ENCODE measurements at places on chromosomes 1 and 21. TPM values are rescaled to one million over a fixed set of nuclear protein-coding genes. Genes with fewer than 3 reads are reported as not detected.

- DNase-seq, result no peak
These were observed 22.0 kb downstream of the TNNT2 start for GRCh38 chr1:201355471-201355870.

- no peak for DNase-seq
These were observed 94.4 kb downstream of the NAV1 start for GRCh38 chr1:201633297-201633696.

DNA sequence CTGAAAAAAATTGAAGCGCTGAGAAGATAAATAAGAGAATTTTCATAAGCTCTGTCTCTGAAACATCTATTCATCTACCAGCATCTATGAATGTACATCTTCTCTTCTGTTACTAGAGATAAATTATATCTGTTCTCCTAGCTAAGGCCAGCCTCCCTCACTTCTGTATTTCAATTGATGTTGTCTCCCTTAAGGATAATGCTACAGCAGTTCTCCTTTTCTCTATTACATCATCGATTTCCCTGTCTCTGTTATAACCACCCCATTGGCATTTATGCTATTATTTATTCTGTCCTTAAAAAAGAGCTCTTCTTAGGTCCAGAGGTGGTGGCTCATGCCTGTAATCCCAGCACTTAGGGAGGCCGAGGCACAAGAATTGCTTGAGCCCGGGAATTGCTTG, 42.9 kb upstream of the TMCO2 start:
- no peak for DNase-seq

DNA sequence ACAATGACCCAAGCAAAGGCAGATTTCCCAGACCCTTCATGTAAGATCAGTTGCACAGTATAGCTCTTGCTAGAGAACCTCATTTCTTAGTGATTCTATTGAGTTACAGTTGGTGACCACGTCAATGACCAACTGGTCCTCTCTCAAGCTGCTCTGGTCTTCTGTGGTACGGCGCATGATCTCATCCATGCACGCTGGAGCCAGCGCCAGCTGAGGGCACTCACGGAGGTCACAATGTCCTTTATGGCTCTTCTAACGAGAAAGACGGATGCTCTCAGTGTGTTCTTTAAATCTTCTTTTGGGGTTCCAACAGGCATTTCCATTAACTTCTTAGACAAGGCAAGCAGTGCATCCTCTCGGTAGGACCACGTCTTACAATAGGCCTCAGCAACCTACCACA, 22.3 kb downstream of the CEP104 start:
- no peak for DNase-seq

DNA sequence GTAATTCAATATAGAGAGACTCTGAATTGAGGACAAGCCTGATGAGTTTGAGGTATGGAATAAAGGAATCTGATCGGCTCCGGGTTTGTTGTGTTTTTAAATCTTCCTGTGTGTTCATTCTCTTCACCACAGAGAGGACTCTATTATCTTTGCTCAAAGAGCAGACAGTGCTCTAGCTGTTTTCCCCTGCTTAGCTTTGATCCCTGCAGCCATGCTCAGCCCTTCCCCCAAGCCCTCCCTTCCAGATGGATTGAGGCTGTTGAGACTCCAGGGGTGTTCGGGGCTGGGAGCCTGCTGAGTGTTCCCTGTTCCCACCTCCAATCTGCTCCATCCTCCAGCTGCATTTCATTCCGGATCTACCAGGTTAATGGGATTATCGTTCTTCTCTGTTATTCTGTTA, 74.2 kb upstream of the CXADR start:
- DNase-seq, result no peak

DNA sequence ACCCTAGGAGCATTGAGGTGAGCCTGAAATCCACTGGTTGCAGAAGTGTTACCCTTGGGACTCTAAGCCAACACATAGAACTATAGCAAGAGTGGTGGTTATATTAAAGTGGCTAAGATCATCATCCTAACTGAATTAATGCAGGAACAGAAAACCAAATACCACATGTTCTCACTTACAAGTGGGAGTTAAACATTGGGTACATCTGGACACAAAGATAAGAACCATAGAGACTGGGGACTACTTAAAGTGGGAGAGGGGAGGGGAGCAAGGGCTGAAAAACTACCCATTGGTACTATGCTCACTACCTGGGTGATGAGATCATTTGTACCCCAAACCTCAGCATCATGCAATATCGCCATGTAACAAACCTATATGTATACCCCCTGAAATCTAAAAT, 100.0 kb downstream of the SLC25A24 start:
- DNase-seq, result no peak

GRCh38 chr1:1624443-1625403, 7.2 kb upstream of the MMP23B start:
- DNase-seq, result no peak

DNA sequence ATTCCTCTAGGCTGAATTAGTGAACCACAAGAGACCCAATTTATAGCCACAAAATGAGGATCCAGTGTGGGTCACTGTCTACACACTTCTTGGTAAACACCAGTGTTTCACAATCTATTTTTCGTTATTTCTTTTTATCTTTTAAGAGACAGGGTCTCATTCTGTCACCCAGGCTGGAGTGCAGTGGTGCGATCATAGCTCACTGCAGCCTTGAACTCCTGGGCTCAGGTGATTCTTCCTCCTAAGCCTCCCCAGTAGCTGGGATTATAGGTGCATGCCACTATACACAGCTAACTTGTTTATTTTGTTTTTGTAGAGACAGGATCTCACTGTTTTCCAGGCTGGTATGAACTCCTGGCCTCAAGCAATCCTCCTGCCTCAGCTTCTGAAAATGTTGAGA, 29.3 kb upstream of the SLC45A3 start:
- DNase-seq, result no peak

- no peak for DNase-seq
These were observed 32.9 kb upstream of the ATP2B4 start for GRCh38 chr1:203593723-203594122.

DNA sequence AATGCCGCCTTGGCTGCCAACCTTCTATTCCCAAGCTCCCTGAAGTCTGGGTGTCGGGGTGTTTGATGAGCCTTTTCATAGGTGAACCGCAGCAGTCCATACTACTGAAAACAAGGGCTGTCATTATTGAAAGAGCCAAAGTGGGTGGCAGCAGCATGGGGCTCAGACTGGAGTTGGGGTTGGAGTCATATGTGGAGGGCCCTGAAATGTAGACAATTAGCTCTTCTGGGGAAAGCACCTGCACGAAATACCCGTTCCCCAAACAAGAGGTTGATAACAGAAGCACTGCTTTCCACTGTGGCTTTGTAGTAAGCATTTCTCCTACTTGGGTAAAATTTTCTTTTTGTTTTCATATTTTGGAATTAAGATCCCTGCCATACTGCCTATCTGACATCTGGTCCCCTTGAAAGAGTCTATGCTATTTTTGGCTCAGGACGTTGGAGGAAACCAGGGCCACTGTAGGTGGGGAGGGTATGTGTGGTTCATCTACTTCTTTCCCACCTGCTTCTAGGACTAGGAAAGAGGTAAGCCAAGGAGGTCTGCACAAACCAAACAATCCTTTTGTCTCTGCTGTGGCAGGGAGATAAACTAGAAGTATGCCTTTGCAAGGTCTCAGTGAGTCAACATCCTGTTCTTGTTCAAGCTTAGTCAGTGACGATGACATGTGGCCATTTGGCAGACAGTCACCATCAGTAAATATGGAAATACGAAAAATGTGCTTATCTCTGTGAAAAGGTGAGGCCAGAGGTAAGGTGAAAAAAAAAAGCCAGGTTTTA, 197.0 kb upstream of the UBE2U start:
- DNase-seq, result no peak

The TCHHL1 gene
- not detected for polyA plus RNA-seq

The ZSWIM5 gene
- 0.67 TPM for polyA plus RNA-seq

The CNR2 gene
- 0.05 TPM for polyA plus RNA-seq

All from muscle of back (tissue), 13 donors.